ENCODE measurements at places on chromosomes 2 and 18.
A peak's percentile ranks its signal among the peaks of the same experiment; 100 is the strongest.

DNA sequence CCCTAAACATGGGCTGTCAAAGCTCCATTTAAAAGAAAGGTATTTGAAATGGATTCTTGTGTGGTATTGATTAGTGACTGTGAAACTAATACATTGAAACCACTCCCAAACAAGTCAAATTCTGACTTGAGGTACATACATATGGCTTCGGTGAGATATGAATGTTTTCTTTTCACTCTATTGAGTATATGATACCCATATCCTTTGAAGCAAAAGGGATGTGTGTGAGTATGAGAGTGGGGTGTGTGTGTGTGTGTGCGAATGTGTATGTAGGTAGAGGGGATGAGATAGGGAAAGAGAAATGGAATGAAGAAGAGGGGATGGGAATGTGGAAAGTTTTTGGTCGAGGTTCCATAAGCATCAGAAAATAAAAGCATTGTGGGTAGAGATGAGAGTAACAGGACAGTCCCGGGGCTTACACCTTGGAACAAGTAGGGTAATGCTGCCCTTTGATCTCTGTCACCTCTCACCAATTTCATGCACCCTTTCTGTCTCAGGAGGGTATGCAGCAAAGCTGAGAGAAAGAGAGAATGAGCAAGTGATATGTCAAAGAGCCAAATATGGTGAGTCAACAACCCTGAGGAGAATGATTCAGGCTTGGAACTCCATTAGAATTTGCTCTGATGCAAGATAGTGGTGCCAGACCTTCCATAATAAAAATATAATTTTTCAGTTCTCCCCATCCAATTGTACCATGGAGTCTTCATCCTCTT is 64.0 kb upstream of the ZEB2 start:
- DNase-seq = peak; percentile 82

GRCh38 chr2:43333101-43333655 is 106.8 kb upstream of the ZFP36L2 start:
- DNase-seq = no peak

- DNase-seq = no peak
Observed at GRCh38 chr2:38450509-38450908, 73.4 kb upstream of the ATL2 start.

- no peak for DNase-seq
Observed at GRCh38 chr2:141806090-141806489, 324.7 kb downstream of the LRP1B start.

DNA sequence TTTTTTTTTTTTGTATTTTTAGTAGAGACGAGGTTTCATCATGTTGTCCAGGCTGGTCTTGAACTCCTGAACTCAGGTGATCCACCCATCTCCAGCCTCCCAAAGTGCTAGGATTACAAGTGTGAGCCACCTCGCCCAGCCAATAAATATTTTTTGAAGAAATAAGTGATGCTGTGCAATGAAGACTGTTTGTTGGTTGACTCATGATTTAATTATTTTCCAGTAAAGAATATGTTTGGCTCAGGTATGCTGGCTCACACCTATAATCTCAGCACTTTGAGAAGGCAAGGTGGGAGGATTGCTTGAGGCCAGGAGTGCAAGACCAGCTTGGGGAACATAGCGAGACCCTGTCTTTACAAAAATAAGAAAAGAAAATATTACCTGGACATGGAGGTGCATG is 41.8 kb upstream of the LPIN2 start:
- no peak for DNase-seq

DNA sequence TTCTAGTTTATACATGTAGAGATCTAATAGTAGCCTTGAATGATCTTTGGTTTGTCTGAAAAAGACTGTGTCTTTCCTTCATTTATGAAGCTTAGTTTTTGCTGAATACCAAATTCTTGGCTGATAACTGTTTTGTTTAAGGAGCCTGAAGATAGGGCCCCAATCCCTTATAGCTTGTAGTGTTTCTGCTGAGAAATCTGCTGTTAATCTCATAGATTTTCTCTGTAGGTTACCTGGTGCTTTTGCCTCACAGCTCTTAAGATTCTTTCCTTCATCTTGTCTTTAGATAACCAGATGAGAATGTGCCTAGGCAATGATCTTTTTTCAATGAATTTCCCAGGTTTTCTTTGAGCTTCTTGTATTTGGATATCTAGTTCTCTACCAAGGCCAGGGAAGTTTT is 562.1 kb downstream of the XIRP2 start:
- no peak for DNase-seq

GRCh38 chr18:11747286-11747685 is 58.2 kb downstream of the GNAL start:
- DNase-seq = no peak

- DNase-seq = no peak
Observed at GRCh38 chr2:162731917-162732804, 106.4 kb downstream of the KCNH7 start.

DNA sequence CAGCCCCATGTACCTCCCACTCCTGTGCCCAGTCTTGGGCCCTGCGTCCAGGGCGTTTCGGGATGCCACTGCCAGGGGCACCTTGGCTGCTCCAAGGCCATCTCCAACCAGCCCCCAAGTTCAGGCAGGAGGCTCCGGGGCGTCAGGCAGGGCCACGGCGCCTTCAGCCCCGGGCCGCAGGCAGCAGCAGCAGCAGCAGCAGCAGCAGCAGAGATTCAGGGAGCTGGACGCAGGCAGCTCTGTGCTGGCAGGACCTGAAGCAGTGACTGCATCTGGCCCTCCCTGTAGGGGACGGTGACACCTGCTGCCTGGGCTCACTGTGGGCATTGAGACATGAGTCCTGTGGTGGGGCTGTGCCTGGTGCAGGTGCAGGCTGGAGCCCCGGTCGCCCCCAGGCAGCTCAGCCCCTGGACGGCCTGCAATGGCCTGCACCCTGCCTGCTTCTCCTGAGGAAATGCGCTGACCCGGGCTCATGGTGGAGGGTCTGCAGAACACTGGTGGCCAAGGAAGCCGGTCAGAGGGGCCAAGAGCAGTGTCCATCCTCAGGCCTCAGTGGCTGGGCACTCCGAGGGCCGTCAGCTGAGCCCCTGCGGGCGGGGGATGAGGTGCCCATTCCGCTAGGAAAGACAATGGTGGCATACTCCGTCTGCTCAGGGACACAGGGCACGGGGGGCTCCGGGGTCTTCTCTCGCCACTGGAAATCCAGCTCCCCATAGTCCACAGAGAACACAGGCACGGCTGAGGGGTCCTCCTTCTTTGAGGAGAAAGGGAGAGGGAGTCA is 8.0 kb downstream of the PDCD1 start:
- DNase-seq = no peak

DNA sequence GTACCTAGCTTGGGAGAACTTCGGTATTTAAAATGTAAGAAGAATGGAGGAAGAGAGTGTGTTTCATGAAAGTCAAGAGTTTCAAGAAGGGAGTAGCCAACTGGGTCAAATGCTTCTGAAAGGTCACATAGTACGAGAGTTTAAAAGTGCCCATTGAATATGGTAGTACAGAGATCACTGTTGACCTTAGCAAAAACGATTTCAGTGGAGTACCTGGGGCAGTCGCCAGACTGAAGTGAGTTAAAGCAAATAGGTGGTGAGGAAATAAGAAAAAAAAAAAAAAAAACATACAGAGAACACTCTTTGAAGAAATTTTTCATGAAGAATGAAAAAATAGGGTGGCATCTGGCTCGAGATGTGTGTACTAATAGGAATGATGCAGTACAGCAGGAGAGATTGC is 11.5 kb downstream of the LIPT1 start:
- no peak for DNase-seq

DNA sequence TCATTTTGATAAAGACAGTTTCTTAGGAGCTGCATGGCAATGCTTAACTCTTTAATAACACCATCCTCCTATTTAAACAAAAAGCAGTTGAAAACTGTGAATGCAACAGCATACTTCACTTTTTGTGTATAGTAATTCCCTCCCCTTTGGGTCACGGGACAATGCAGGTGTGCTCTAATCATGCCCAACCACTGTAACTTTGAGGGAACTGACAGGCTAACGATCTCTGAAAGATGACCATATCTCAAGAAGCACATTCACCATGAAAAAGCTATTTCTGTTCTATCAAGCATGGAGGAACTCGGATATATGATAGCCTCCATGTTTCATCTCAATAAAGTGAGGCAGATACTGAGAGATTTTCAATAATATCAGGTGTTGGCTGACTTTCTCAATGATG is 81.1 kb upstream of the CD226 start:
- no peak for DNase-seq

DNA sequence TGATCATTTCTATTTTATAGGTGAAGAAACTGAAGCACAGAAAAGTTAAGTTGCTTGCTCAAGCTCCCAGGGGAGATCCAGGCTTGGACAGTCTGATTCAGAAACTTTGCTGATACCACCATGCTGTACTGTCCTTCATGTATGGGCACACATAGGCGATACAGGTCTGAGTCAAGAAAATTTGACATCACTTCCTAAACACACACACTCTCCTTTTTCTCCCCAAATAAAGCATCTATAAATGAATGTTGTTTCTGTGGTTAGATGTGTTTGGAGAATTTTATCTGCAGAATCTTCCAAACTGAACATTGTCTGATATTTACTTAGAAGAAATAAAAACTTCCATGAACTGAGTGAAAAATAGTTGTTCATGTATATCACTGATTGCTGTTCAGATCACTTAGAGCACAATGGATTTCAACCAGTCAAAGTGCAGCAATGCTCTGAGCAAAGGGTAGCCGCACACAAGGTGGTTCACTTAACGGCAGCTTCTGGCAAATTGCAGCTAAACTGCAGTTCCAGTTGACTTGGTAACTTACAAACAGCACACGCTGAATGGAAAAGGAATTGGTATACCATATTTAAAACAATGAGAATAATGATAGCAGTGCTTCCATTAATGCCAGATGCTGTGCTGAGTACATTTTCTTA is 10.0 kb upstream of the AGFG1 start:
- DNase-seq = no peak

DNA sequence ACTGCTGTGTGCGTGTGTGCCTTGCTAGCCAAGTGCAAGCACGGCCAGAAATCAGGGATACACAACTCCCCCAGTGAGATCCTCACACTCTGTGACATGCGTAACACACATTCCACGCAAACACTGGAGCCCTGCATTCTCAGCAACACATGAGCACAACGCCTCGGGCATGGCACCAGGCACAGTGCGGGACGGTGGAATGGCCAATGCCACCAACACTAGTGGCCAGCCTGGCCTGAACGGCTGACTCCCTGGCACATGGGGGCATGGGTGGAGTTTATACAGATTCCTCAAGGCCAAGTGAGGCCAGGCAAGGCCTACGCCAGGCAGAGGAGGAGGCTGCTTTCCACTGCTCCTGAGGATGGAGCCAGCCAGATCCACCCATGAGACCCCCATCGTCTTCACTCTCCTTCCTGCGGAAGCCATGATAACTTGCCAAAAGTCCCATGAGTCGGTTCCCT is 56.2 kb downstream of the ANKMY1 start:
- no peak for DNase-seq

DNA sequence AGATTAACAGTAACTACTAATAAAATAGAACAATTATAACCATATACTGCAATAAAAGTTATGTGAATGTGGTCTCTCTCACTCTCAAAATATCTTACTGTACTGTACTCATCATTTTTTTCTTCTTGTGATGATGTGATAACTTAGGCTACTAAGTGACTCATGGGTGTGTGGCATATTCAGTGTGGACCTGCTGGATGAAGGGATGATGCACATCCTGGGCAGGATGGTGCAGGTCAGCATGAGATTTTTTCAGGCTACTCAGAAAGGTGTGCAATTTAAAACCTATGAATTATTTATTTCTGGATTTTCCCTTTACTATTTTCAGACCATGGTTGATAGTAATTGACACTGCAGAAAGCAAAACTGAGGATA is 90.7 kb downstream of the NCKAP5 start:
- DNase-seq = no peak

- no peak for DNase-seq
Observed at GRCh38 chr2:70707706-70708105, 60.3 kb downstream of the ADD2 start.

DNA sequence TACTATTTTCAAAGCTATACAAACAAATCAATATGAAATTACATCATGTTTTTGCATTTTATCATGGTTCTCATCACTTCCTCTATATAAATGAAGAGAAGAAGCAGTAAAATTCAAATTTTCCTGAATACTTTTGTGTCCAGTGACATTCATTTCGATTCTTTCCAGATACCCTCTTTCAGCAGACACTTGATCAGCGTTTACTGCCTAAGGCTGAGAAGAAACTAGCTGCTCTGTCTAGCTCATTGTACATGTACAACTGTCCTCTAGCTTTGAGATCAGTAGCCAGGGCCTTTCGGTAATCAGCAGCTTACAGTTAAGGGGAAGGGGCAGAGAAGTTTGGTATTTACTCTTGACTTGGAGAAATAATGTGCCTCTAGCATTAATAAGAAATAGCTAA is 4.8 kb downstream of the VRK2 start:
- no peak for DNase-seq

DNA sequence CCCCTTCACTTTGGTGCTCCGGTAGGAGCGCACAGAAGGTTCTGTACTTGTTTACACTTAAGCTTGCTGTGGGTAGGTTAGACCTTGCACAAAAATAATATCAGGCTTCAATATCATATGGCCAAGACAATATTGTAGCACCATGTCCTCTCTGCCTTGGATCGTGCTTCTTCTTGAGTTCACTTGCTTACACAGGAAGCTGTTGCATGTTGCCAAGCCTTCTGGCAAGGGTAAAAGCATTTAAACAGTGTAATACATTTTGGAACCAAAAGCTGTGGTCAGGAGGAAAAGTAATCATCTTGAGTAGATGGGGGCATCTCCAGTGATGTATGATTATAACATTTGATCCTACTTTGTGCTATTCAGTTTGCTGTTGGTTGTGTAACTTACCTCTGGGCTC is 197.5 kb downstream of the LTBP1 start:
- DNase-seq = no peak

- DNase-seq = no peak
Observed at GRCh38 chr2:179165356-179166000, 99.2 kb downstream of the SESTD1 start.

DNA sequence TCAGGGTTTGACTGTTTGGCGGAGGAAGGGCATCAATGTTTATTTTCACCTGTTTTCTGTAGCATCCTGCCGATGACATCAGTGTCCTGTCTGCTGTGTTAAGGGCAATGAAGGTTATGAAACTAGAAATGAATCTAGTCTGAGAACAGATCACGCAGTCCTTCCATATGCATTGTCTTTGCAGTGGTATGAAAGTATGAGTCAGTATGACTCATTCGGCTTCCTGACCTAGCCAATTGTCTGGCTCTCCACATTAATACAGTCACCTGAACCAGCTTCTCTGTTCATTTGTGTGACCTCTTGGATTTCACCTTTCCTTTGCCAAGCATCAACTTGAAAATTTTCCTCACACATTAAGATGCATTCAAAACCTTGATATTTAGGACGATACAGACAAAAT is 353.8 kb downstream of the RND3 start:
- peak; percentile 89 for DNase-seq

DNA sequence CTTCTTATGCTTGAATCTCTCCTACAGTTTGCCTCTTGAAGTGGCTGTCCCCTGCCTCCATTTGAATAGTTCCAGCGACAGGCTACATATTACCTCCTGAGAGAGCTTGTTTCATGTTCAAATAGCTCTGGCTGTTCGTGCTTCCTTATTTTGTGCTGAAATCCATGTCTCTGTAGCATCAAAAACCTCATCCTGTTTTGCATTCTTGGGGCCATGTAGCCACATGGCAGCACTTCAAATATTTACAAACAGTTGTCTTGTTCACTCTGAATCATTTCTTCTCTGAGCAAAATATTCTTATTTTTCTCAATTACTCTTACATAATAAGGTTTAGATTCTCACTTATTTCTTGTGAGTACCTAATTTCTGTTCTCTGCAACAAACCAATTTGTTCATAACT is 1243.1 kb upstream of the NXPH2 start:
- DNase-seq = no peak

Measured in fibroblast of skin of abdomen (primary cell).